SIG-M5 (cell line): ENCODE measurements at places on chromosomes 16 and 17.
A peak's percentile ranks its signal among the peaks of the same experiment; 100 is the strongest.

DNA sequence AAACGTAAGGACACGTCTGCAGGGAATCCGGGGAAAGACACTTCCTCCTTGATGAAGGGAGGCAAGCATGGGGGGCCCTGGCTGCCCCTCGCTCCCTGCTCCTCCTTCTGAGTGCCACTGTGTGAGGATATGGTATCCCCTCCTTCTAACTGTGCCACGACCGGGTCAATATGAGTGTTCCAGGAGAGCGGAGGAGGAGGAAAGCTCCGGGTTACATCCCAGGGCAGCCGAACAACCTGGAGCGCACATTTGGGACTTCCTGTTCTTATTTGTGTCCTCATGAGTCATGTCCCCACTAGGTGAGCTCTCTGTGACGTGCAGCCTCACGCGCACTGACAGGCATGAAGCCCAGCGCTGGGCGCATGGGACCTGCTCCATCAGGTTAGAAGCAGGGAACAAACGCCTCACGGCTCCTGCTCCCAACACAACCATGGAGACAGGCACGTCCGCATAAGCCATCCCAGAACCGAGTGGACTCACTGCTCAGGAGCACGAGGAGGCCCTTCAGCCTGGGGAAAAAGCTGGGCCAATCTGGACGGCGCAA is 92.9 kb upstream of the DNAH17 start:
- no peak for DNase-seq

GRCh38 chr16:84498859-84499620 is 5.4 kb downstream of the MEAK7 start:
- no peak for DNase-seq

GRCh38 chr17:6104956-6105648 is 34.9 kb downstream of the WSCD1 start:
- no peak for DNase-seq

- DNase-seq, result no peak
Observed at GRCh38 chr16:87692756-87693155, 73.0 kb downstream of the KLHDC4 start.

DNA sequence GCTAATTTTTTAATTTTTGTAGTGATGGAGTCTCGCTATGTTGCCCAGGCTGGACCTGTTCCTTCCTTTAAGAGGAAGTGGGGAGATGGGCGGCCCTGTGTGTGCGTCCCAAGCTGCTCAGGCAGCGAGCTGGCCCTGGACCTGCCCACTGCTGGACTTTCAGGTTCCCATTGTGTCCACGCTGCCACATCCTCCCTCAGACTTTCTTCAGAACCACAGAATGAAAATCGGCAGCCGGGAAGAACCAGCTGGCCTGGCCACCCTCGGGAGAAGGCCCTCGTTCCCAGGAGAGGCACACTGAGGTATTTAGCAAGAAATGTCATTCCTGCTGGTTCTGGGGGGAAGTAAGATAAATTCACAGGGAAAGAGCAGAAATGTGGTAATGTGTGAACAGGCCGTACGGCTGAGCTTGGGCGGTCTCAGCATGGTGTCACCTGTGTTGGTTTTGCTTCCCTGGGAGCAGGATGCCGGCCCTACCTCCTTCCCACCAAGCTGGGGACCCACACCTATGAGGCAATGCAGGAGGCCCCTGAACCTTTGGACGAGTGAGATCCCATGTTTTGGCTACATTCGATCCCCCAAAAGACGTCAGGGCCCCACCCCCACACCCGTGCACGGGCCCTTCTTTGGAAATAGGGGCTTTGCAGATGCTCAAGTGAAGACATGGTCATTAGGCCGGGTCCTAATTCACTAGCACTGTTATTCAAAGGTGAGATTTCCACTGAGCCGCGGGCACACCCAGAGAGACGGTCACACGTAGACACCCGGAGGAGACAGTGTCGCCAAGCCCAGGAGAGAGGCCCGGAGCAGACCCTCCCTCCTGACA is 35.9 kb upstream of the ZNF469 start:
- DNase-seq, result no peak

DNA sequence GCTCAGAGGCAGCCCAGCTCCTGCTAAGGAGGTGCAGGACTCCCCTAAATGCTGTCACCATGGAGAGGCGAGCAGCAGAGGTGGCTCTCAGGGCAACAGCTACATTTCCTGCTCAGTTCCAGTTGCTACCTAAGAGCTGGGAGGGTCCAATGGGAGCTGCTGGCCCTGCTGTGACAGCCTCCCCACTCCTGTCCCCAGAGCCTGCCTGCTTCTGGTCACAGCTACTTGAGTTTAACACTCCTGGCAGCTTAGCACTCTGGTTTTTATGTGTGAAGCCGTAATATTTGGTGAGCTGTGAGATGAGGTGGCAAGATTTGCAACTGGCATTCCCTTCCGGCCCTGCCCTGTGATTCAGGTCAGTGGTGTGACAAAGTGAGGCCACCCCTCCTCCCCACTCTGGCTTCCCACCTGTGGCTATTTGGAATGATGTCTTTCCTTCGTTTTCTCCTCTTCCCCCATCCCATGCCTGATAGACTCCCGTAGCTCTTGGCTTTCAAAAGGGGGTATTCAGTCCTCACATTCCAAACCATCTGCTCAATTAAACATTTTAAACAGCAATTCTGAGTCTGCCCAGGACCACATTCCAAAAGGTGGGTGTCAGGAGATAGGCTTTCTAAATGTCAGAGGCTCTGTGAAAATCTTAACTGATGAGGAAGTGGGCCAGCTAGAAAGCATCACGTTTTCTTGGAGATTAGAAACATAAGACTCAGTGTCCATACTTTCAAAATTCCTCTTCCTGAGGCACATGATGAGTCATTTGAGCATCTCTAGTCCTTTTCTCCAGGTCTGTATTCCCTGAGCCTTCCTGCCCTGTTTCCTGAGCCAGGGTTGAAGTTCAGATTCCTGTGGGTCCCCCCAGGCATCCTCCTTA is 42.6 kb upstream of the SKAP1 start:
- no peak for DNase-seq

DNA sequence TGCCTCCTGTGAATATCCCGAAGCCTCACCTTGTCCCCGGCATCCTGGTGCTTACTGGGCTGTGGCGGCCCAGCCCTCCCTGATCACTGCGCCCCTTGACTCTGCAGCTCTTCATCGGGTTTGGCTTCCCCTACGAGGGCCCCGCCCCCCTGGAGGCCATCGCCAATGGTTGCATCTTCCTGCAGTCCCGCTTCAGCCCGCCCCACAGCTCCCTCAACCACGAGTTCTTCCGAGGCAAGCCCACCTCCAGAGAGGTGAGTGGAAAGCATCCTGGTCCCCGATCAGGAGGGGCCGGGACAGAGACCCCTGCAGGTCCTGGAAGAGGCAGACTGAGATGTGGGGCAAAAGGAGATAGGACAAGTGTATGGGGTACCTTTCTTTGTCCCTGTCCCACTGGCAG is 72.1 kb downstream of the MGAT5B start:
- DNase-seq, result no peak

- DNase-seq, result no peak
Observed at GRCh38 chr17:59284317-59284716, 47.1 kb upstream of the YPEL2 start.

- no peak for DNase-seq
Observed at GRCh38 chr17:62761884-62762283, 46.2 kb downstream of the MARCHF10 start.

DNA sequence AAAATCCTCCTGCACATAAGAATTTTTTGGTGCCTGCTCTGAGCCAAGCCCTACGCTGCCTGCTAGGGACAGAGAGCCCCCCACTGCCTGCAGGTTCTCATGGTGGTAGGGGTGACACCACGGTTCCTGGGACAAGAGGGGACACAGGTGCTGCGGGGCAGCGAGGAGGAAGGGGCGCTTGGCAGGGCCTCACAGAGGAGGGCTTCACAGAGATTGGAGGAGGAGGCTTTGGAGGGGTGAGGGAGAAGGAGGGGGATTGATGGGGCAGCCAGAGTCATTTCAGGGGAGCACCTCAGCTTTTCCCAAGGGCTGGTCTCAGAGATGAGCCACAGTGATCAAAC is 29.8 kb upstream of the GSG1L start:
- DNase-seq, result no peak

DNA sequence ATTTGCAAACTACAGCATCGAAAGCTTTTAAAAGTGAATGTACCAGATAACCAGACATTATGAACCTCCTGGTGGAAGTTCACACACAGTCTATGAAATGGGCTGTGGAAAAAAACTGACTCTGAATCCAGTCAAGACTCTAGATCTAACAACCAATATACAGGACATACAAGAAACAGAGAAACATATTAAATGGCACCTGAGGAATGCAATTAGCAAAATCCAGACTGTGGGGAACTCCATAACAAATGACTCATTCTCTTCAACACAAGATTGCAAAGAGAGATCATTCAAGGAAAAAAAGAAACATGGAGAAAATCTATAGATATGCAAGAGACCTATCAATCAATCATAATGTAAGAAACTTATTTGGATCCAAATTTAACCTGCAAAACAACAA is 119.0 kb downstream of the MYO1D start:
- DNase-seq, result no peak

- no peak for DNase-seq
Observed at GRCh38 chr16:15482068-15482747, 47.8 kb downstream of the BMERB1 start.

- DNase-seq, result no peak
Observed at GRCh38 chr16:8717469-8717868, 43.1 kb downstream of the ABAT start.

DNA sequence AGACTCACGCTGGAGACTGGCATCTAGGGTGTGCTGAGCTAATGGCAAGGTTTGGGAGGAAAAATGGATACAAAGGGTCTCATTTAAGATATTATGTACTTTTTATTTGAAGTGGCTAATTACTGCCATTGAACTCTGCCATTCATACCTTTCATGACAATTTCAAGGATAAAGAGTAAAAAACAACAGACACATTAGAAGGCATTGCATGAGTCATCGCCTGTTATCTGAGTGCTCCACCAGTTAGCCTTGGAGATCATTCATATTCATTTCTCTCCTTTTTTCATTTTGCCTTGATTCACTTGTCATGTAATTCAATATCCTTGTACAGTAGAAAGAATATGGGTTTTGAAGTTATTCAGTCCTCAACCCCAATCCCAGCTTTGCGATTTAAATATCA is 109.5 kb downstream of the CDH8 start:
- DNase-seq, result no peak

- DNase-seq, result no peak
Observed at GRCh38 chr17:48236681-48237134, 129.1 kb downstream of the SNX11 start.

- DNase-seq, result no peak
Observed at GRCh38 chr17:4739122-4740024, at the start of the genes CXCL16 and ZMYND15. Gene CXCL16 (minus strand): TSS chr17:4739928. CDS start chr17:4739339, 589 bp downstream. Gene ZMYND15 (plus strand): TSS chr17:4739833. CDS start chr17:4740549, 716 bp downstream.

DNA sequence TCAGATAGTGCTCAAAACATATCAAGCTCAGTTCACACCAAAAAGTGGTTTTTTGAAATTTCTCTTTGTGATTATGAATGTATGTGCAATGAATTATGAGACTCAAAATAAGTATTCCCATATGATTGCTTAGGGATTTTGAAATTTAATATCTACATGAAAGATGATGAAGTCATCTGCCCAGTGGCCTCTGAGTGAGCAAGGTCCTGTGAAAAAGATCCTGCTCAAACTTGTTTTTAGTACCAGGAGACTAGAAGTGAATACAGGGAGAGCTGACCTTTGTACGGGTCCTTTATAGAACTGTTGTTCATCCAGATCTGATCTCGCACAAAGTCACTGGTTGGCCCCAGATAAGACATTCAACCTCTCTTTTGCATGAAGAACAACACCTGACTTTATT is 151.9 kb upstream of the MAF start:
- no peak for DNase-seq

- DNase-seq, result no peak
Observed at GRCh38 chr16:86363836-86364618, 146.3 kb upstream of the FOXF1 start.

- no peak for DNase-seq
Observed at GRCh38 chr16:46774743-46775177, 26.6 kb upstream of the MYLK3 start.

GRCh38 chr17:5821803-5822202 is 237.5 kb upstream of the NLRP1 start:
- DNase-seq, result no peak

DNA sequence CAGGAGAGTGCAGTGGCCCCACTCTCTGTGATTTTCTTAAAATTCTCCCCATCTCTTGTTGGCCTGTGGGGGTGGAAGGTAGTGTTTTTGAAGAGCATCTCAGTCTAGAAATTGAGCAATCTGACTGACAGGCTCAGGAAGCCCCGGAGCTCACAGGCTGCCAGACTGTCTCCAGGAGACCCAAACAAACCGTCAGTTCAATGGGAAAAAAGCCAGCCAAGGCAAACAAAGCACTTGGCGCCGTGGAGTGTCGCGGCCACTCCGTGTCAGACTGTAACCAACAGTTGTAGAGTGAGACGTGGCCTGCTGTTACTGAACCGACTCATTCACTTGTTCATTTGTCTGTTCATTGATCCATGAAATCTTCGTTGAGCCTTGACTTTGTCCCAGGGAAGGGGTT is 33.7 kb downstream of the RGS9 start:
- no peak for DNase-seq

- DNase-seq, result no peak
Observed at GRCh38 chr17:71398800-71399219, 722.0 kb upstream of the SOX9 start.

- no peak for DNase-seq
Observed at GRCh38 chr17:248337-249235, 67.1 kb upstream of the DOC2B start.

DNA sequence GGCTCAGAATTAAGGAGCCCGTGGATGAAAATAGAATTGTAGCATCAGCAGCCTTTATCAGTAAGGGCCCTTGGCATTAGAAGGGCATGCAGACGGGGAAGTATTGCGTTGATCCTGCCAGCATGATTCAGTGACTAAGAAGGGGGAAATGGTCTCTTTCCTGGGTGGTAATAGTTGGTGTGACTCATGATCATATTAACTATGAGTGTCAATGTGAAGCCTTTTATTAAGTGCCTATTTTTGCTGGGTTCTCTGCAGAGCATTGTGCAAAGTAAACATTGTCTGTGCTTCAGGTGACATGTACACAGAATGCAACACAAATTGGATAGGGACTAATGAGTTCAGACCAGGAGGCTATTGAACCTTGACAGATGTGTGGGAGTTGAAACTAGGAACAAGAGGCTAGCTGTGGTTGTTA is 24.5 kb downstream of the RCVRN start:
- DNase-seq, result peak; percentile 25

- DNase-seq, result no peak
Observed at GRCh38 chr17:48068491-48068961, 20.4 kb downstream of the NFE2L1 start.

DNA sequence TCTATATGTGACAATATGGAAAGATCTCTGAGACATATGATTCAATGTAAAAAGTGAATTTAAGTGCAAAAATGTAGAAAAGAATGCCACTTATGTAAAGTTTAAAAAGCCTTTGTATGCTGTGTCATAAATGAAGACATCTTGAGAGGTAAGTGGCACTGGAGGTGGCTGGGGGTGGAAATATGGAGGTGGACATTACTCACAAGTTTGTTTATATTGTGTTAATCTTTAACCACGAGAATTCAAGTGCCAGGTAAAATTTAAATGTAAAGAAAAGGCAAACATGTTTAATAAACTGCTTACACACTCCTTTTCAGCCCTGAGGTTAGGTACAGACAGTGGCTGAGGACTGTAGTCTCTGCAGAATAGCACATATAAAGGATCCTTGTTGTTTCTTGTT is 235.1 kb downstream of the ABCC12 start:
- DNase-seq, result no peak

- DNase-seq, result no peak
Observed at GRCh38 chr17:69528035-69528434, 113.5 kb downstream of the MAP2K6 start.

GRCh38 chr16:85426806-85427205 is 186.3 kb upstream of the GSE1 start:
- DNase-seq, result no peak
